ENCODE measurements at places on chromosomes 5 and 9. TPM values are rescaled to one million over a fixed set of nuclear protein-coding genes. Genes with fewer than 3 reads are reported as not detected.

DNA sequence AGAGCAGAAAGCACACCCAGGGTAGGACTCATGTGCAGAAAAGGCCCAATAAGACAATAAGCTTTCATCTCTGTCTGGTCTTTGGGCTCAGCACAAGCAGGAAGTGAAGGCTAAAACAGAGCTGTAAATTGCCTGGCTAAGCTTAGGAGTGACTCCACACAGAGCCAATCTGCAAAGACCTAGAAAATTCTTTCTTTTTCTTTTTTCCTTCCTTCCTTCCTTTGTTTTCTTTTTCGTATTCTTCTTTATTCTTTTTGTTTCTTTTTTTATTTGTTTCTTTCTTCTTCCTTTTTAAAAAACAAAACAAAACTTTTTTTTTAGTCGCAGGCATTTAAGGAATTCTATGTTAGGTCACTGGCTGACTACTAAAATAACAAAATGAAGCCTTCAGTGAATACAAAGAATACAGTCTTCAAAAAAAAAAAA is 12.2 kb downstream of the SLC35A4 start:
- no peaks in the 10 kb centered on the region for H3K27me3 ChIP-seq
- H3K4me3 ChIP-seq: no peak overlapping the region
- H3K36me3 ChIP-seq: no peaks in the 10 kb centered on the region

DNA sequence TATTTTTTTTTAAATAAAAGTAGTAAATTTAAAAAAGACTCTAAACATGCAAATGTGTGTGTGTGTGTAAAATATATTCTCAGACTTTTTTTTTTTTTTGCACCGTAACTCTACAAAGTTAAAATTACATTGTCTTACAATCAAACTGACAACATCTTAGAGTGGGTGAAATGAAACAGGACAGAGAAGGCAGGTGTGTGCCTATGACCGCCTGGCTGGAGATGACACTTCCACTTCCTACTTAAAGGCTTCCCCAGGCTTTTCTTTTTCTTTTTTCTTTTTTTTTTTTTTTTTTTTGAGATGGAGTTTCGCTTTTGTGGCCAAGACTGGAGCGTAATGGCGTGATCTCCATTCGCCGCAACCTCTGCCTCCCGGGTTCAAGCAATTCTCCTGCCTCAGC is 2.7 kb upstream of the AK1 start:
- peaks cover 42% of the 10 kb centered on the region for H3K4me1 ChIP-seq
- H3K4me3 ChIP-seq: no peak overlapping the region
- H3K36me3 ChIP-seq: peaks cover 4% of the 10 kb centered on the region
- H3K27me3 ChIP-seq: no peaks in the 10 kb centered on the region
- no peak overlapping the region for H3K27ac ChIP-seq

- peaks cover 8% of the 10 kb centered on the region for H3K4me1 ChIP-seq
- H3K27me3 ChIP-seq: no peaks in the 10 kb centered on the region
- no peak for DNase-seq
- no peak overlapping the region for H3K27ac ChIP-seq
- peaks cover 3% of the 10 kb centered on the region for H3K36me3 ChIP-seq
These were observed 28.0 kb upstream of the SLC2A8 start for GRCh38 chr9:127368852-127369402.

GRCh38 chr9:6467006-6467625 is 54.1 kb downstream of the UHRF2 start:
- DNase-seq: no peak
- no peak overlapping the region for H3K4me3 ChIP-seq
- H3K27me3 ChIP-seq: no peaks in the 10 kb centered on the region
- no peaks in the 10 kb centered on the region for H3K36me3 ChIP-seq

GRCh38 chr5:135824541-135825041 is 9.9 kb upstream of the SLC25A48 start:
- H3K27ac ChIP-seq: no peak overlapping the region
- no peaks in the 10 kb centered on the region for H3K27me3 ChIP-seq
- no peak overlapping the region for H3K4me3 ChIP-seq
- no peaks in the 10 kb centered on the region for H3K4me1 ChIP-seq
- no peaks in the 10 kb centered on the region for H3K36me3 ChIP-seq

SLC1A1 gene
- total RNA-seq: 7.3 TPM

MOB3B gene
- 6.6 TPM for total RNA-seq

Data from thoracic aorta (tissue), 2 donors.